ENCODE measurements at places on chromosomes 13 and 19.

DNA sequence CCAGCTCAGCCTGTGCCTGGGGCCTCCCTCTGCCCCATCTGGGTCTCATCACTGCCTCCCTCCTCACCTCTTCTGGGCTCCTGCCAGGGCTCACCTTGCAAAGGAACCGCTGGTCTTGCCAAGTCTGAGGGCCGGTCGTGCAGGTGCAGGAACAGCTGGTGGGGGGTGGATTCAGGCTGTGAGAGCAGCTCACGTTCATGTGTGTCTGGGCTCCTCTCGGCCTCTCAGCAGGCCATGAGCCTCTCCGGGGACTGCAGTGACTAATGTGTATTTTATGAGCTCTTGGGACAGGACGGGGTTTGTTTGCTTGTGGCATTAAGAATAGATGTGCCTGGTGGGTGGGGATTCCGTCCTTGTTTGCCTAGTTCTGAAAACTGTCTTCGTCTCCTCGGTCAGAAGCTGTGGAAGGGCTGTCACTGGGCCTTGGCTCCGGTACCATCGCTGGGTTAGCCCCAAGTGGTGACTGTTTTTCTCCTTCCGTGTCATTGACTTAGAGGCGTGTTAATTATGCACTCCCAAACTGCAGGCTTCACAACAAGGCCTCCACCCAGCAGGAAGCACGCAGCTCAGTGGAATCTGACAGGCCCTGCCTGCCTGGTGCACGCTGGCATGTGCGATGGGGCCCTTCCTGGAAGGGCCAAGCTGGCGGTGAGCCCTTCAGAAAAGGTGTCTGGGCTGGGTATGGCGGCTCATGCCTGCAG is 77.6 kb downstream of the KDM4B start:
- DNase-seq, result no peak

- no peak for DNase-seq
Observed at GRCh38 chr19:48396016-48396823, 2.8 kb downstream of the GRIN2D start.

- DNase-seq, result peak; percentile 85
Observed at GRCh38 chr19:17755977-17756670, 4.8 kb downstream of the FCHO1 start.

DNA sequence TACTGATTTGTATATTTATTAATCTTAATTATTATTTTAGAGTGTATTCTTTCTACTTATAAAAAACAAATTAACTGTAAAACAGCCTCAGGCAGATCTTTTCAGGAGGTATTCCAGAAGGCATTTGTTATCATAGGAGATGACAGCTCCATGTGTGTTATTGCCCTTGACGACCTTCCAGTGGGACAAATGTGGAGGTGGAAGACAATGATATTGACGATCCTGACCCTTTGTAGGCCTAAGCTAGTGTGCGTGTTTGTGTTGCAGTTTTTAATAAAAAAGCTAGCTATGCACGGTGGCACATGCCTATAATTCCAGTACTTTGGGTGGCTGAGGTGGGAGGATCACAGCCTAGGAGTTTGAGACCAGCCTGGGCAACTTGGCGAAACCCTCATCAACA is 46.7 kb downstream of the NDFIP2 start:
- DNase-seq, result no peak

DNA sequence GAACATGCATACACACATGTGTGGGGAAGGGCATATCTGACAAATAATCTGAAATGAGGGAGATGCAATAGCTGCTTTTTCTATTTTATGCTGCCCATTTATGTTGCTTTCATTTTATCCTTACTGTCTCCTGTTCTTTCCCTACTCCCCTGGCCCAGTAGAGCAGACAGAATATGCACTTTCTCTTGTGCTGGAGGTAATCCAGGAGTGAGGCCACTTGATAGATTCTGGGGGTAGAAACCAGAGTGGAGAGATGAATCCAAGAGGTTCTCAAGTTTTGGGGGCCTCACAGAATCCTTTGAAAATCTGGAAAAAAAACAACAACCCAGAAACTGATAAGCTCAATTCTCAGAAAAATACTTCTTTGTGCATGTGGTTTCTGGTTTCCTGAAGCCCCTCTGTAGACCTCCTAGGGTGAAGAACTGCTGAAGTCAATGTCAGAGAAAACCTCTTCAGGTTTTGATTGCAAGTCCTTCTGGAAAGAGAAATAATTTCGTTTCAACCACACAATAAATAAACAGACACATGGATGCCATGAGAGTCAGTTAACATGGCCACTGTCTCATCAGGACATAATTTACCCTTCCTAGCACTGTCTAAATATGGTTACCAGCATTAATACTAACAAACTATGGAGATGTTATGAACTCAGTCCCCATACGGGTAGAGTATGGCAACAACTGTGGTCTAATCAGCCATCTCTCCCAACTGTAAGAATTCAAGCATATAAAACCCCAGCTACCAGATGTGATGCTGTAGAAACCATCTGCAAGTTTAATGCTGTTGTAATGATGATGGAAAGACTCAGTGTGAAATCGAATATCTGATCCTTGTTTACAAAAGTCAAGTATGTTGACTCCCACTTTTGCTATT is 355.6 kb downstream of the SLC7A1 start:
- no peak for DNase-seq

- DNase-seq, result no peak
Observed at GRCh38 chr13:75010941-75011340, 471.0 kb downstream of the TBC1D4 start.

DNA sequence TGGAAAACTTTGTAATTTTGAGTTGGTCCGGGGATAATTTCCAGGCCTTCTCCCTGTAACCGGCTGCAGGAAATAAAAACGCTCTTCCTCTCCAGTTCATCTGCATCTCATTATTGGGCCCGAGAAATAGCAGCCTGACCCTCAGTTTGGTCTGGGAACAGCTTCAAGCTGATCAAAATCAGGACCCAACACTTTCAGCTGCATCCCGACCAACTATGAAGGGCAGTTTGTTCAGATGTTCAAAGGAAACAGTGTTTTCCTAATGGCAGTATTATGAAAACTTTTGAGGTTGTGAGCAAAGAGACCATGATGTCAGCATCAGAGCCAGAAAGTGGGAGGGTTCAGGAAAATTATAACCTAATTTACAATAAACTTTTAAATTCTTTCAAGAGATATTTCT is 35.7 kb downstream of the STK24 start:
- DNase-seq, result no peak

GRCh38 chr19:3054972-3055740 is 7.1 kb downstream of the TLE5 start:
- DNase-seq, result no peak

DNA sequence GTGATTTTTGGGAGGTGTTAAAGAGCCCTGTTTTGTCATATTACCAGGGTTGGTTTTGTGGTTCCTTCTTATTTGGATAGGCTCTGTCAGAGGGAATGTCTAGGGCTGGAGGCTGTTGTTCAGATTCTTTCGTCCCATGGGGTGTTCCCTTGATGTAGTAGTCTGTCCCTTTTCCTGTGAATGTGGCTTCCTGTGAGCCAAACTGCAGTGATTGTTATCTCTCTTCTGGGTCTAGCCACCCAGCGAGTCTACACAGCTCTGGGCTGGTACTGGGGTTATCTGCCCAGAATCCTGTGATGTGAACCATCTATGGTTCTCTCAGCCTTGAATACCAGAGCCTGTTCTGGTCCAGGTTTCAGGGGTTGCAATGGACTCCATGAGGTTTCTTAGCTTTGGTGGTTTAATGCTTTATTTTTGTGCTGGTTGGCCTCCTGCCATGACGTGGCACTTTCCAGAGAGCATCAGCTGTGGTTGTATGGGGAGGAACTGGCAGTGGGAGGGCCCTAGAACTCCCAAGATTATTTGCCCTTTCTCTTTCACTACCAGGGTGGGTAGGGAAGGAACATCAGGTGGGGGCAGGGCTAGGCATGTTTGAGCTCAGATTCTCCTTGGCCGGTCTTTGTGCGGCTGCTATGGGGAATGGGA is 78.8 kb downstream of the SPRY2 start:
- DNase-seq, result no peak

DNA sequence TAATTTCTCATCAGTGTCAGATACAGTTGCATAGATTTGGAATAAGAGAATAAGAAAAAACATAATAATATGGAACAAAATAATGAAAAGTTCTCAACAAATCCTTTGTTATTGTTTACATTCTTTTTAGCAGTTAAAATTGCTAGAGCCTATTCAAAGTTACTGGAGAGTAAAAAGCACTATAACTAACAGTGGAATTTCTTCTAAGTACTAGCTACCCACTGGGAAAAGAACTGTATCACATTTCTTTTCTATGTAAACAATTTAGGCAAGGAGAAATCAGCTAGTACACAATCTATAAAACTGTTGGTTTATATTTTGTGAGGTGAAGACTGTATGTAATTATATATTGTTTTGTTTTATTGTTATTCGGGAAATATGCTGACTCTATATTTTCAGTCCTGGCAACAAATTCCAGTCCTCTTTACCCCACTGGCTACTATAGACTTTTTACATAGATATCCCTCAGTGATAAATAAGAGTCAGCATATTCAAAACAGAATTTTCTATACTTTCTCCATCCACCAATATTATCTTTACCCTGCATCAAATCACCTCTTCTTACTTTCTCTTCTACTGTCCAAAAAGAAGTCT is 222.0 kb downstream of the PCDH9 start:
- DNase-seq, result no peak

- DNase-seq, result peak; percentile 62
Observed at GRCh38 chr19:30666301-30666803, 294.2 kb downstream of the ZNF536 start.

DNA sequence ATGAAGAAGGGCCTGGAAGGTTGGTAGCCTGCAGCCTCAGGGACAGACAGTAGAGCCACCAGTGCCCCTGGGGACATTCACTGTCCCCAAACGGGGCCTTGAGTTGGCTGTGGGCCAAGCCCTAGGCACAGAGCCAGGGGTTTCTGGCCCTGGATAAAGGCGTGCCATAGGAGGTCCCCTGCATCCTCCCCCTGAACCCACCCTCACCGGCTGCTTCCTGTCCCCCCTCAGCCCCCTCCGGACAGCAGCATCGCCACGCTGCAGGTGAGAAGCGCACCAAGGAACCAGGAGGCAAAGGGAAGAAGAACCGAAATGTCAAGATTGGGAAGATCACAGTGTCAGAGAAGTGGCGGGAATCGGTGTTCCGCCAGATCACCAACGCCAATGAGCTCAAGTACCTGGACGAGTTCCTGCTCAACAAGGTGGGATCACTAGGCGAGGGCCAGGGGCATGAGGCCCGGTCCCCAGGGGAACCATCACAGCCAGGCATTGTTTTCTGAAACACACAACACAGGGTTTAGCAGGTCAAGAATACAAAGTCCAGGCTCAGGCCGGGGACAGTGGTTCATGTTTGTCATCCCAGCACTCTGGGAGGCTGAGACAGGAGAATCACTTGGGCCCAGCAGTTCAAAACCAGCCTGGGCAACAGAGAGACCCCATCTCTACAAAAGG is 14.6 kb upstream of the USE1 start:
- no peak for DNase-seq

GRCh38 chr19:37342753-37343152 is 28.1 kb upstream of the ZNF527 start:
- DNase-seq, result no peak

GRCh38 chr13:99386911-99387788 is 80.0 kb upstream of the GPR183 start:
- peak; percentile 87 for DNase-seq

GRCh38 chr13:107266657-107267056 is 698.7 kb upstream of the ARGLU1 start:
- DNase-seq, result no peak

DNA sequence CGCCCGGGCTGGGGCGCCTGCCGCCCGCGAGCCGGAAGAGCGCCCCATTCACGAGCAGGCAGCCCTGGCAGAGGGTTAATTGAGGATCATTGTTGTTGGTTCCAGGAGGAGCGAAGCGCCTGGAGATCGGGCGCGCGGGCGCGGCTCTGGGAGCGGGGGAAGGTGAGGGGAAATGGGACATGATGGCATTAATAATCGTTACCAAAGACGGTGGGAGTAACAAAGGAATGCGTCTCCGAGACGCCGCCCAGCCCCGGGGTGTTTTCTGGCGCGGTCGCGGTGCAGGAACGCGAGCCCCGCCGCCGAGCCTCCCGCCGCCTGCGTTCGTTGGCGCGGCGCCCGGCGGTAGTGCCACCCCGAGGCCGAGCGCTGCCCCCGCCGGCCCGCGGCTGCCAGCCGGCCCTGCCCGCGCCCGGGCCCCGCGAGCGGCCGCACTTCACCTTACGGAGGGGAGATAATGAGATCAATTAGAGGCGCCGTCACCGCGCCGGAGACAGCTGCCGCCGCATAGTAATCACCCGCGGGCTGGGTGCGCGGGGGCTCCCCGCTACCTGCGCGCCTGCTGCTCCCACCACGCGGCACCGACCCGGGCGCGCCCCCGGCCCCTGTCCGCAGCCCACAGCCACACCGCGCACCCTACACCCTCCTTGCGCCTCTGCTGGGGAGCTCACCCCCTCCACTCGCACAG is 2.8 kb downstream of the ZNF536 start:
- DNase-seq, result no peak

DNA sequence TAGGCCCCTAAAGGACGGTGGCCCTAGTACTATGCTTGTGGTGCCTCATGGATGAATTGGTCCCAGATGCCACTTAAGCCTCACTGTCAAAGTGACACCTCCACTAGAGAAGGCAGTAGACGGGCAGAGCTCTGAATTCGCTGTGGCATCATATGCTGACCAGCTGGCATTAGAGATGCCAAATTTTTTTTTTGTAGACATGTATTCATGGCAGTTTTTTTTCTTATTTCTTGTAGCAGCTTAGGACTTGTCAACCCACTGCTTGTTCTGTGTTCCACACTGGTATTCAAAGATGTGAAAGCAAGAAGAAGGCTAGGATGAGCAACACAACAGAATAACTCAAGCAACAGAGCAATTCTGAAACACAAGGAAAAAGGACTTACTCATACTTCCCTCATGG is 212.5 kb downstream of the DLEU7 start:
- no peak for DNase-seq

DNA sequence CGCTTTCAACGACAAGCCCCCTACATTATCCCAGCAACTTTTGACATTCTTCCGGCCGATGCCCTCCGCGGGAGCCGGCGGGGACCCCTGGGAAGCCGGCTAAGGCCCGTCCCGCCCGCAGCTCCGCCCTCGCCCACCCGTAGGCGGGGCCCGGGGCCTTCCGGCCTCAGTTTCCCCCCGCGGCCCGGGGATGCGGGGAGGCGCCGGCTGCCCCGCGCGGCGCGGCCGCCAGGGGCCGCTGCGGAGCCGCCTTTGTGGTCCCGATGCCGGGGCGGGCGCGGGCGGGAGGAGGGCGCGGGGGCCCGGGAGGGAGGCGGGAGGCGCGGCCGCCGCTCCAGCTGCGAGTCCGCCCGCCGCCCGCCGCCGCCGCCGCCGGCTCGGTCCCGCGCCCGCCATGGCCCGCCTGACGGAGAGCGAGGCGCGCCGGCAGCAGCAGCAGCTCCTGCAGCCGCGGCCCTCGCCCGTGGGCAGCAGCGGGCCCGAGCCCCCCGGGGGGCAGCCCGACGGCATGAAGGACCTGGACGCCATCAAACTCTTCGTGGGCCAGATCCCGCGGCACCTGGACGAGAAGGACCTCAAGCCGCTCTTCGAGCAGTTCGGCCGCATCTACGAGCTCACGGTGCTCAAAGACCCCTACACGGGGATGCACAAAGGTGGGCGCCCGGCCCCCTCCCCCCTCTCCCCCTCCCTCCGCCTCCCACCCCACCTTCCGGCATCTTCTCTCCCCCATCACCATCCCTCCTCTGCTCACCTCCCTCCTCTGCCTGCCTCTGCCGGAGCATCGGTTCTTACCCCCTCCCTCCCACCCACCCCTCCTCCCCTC is at the start of gene CELF5:
Gene CELF5 (plus strand): TSS at position 316 of the 823 bp plus-strand sequence. CDS start 79 bp downstream, at position 395.
- peak; percentile 90 for DNase-seq

GRCh38 chr19:15288146-15288963 is 44.0 kb downstream of the BRD4 start:
- no peak for DNase-seq

- DNase-seq, result no peak
Observed at GRCh38 chr19:5032101-5032967, 63.4 kb downstream of the KDM4B start.

- DNase-seq, result no peak
Observed at GRCh38 chr13:97364827-97365226, 69.1 kb upstream of the RAP2A start.
